ENCODE measurements at places on chromosomes 7 and 10.

DNA sequence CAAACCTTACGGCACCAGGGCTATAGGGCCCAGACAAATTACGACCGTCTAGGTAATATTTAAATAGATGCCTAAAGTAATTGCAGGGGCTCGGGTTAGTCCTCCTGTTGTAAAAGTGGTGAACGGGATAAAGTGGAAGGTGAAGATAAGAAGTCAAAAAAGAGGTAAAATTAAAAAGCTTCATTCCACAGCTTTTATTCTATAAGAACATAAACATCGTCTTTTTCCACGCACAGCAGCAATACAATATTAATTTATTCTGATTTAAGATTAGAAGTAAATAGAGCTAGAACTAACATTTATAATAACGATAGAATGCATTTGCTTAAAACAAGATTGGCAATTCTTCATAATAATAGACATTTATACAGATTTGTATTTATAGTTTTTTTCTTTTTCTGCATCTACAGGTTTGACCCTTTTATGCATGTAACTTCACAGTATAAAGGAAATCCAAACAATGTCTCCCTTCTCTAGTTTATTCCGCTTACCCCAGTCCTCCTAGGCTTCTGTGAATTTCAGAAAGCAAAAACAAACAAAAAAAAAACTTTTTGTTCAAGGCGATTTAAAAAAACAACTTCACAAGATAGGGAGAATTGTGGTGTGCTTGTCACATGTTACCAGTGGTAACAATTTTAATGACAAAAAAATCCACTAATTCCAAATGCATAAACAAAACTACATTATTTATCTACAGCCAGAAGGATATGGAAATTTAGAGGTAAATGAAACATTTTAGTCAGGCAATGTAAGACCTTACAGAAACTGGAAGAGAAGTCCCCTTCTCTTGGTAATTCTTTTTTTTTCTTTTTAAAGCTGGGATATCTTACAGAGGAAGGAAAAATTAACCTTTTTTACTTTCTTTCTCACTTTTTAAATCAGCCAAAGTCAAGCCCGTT lies 3.4 kb downstream of the HOXA10 start:
- DNase-seq, result no peak

GRCh38 chr10:73553761-73554160 lies 37.4 kb downstream of the USP54 start:
- no peak for DNase-seq

DNA sequence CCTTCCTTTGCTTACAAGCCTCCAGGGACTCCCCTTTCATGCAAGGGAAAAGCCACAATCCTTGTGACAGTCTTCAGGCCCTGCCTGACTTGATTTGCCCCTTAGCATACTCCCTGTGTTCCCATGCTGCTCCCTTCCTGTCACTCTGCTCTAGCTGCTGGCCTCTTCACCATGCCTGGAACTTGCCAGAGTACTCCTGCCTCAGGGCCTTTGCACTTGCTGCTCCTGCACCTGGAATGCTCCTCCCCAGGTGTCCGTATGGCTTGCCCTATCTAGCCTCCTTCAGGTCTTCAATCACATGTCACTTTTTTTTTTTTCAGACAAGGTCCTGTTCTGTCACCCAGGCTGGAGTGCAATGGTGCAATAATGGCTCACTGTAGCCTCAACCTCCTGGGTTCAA lies 22.8 kb upstream of the GOLGA7B start:
- no peak for DNase-seq

DNA sequence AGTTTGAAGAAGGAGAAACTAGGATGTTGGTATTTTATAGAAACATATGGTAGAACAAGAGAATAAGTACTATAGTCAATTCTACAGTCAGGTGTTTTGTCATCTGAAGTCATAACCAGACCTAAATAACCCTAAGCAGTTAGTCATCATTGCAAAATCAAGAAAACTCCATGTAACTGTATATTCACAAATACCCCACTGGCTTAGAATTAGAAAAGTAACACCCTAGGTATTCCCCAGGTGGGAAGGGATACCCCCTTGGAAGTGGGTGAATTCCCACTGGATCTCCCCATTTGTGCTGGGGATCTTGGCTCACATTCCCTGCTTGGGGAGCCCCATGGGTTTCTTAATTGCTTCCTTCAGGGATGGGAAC lies 45.9 kb upstream of the ITGB8 start:
- no peak for DNase-seq

- DNase-seq, result no peak
Measured at GRCh38 chr7:141891336-141891735, 24.9 kb upstream of the OR9A4 start.

GRCh38 chr10:87654212-87654611 lies 5.5 kb upstream of the PAPSS2 start:
- no peak for DNase-seq

- DNase-seq, result no peak
Measured at GRCh38 chr7:30656006-30656957, 26.0 kb downstream of the CRHR2 start.

- peak; percentile 94 for DNase-seq
Measured at GRCh38 chr10:6275022-6275997, 72.6 kb downstream of the PFKFB3 start.

DNA sequence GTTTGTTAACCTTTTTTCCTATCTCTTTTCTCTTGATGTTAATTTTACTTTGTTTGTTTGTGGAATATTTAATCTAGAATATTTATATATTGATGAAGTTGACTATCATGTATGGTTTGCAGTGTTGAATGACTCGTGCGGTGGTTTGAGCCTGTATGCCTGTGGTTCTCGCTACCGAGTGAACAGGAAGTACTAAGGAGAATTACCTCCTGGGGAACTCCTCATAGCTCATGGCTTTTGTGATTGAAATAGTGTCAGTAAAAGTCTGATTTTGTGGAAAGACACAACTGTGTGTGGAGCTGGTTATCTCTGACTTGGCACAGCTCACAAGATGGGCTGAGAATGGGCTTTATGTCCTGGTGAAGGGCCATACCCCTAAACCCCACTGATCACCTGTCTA lies 498.6 kb downstream of the GLRX3 start:
- DNase-seq, result no peak

DNA sequence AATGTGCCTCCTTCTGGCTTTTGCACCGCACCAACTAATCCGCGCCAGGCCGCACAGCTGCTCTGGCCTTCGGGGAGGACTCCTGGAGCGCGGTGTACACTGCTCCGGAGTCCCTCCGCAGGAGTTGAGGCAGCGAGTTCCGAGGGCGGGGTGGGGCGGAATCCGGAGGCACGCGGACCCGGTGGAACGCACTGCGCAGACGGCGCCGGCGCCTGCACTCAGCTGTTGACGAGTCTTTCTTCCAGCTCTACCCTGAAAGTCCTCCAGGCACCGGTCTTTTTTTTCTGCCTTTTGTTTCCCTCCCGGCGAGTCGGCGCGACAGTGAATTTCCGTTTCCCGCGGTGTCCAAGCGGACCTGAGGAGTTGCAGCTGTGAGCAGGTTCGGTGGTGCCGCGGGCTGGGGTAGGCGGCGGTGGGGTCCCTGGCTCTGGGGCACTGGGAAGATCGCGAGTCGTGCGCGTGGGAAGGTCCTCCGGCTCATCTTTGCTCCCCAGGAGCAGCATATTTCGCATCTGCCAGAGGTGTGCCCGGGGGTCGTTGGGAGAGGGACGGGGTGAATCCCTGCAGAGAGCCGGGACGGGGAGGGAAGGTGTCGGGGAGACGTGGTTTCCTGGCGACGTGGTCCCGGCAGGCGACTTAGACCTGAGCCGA lies 44.1 kb downstream of the SFTPD start:
- DNase-seq, result peak; percentile 32

DNA sequence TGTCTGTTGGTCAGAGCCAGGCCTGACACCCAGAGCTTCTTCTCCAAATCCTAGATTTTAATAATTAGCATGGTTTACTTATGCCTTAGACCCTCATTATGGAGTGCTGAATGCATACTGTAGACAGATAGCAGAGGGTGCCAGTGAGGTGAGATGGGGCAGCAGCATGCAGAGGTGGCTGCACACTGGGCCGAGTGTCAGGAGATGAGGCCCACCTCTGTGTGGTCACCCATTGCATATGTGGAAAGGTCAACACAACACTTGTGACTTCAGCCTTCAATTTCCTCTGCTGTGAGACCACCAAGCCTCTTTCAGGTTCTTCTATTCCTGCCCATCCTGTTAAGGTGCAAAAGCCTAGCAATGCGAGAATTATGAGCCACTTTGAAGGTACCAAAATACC lies 39.7 kb upstream of the NMT2 start:
- DNase-seq, result no peak

DNA sequence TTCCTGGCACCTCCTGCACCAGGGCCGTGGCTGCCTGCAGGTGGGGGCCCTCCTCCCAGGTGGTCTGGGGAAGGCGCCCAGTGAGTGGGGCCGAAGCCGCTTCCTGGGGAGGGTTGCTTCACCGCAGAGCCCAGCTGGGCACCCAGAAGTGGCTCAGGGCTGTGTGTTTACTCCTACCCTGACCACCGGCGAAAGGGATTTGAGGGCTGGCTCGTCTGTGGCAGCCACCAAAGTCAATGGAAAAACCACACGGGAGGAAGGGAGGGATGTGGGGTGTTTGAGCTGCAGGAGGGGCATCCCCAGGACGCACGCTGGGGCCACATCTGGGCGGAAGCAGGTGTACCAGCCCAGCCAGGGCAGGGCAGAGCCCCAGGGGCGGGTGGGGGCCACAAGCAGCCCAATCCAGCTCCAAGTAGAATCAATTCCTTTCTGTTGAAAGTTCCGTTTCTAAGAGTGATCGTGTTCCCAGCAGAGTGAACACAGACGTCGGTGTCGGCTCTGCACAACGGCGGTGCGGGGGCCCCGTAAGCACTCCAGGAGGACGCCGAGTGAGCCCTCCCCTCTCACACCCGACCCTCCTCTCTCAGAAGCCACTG lies 69.9 kb downstream of the FOXL3 start:
- no peak for DNase-seq

DNA sequence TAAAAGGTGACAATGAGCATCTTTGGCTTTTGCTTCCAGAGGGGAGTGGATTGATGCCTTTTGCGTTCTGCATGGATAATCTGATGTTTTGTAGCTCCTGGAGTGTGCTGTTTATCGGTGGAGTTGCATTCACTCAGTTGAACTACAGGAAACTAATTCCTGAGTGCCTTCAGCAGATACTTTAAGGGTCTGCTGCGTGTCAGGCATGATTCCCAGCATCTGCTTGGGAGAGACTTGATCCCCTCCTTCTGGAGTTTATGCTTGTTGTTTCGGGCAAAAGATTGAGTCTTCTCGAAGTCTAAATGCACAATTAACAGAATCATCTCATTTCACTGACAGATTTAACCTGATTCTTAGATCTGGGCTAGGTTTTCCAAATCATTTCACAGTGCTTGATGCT lies 46.2 kb downstream of the CELF2 start:
- DNase-seq, result no peak

GRCh38 chr10:44619975-44620374 lies 235.1 kb upstream of the CXCL12 start:
- DNase-seq, result peak; percentile 96

- no peak for DNase-seq
Measured at GRCh38 chr10:16436367-16436757, 448 bp upstream of the PTER start.

DNA sequence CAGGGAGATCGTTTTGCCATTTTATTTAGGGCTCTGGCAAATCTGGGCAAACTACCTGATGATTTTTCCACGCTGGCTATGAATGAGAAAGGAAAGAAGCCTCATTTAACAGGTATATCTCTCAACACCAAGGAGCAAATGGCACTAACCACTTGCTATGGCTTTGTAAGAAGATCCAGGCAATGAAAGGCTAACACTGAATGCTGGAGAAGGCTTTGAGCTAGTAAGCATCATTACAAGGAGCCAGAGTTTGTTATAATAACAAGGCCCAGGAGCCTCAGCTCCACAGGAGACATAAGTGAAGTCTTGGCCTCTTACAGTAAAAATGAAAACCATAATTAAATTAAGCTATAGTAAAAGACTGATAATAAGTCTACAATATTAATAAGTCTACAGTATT lies 123.1 kb downstream of the CNOT4 start:
- no peak for DNase-seq

- DNase-seq, result no peak
Measured at GRCh38 chr7:14228341-14228740, 238.9 kb upstream of the ETV1 start.

DNA sequence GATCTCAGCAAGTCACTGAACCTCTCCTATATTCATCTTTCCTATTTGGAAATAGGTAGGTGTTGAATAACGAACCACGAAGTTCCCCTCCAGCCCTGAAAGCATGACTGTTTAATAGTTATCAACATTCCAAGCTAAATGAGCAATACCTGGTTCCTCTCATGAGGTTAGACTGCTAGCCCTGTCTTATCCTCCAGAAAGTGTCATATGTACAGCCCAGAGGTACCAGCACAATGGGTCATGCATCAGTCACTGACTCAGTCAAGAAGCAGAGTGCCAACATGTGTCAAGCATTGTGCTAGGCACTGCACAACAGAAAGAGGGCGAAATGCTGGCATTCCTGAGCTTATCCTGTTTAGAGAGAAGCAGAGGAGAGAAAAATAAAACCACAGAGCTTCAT lies 70.0 kb downstream of the AMPH start:
- no peak for DNase-seq

DNA sequence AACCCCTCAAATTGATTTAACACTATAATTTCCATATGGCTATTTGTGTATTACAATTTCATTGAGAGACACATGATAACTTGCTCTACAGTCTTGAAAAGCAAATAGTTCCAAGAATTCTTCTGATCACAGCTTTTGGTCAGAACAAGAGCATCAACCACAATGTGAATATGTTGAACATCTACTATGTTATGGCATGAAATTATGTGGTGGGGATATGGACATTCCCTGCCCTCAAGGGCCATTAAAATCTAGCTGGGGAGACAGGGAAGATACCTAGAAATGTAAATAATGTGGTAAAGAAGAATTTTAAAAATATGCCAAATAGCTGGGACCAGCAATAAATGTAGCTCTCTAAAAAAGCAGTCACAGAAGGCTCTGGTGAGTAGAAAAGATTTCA lies 262.2 kb downstream of the FZD1 start:
- DNase-seq, result no peak

DNA sequence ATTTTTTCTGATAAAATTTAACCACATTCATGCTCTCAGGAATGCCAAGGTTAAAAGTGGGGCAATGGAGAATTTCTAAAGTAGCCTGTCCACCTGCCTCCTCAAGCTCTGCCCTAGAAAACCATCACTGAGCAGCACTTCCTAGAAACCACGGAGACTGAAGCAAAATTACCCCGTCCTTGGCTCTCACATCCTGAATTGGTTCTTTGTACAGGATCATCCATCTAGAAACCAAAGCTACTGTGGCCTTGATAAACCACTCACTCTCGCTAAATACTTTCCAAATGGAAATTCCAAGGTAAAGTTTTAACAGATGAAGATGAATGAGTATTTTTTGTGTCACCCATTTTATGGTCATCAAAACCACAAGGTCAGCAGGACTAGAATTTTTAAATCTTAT lies 96.6 kb downstream of the AVL9 start:
- no peak for DNase-seq
